Astrocyte of the cerebellum (primary cell): ENCODE measurements at places on chromosomes 1 and 21.

- DNase-seq: no peak
Observed at GRCh38 chr1:159829273-159829634, 2.6 kb downstream of the SLAMF8 start.

- DNase-seq: peak; percentile 64
Observed at GRCh38 chr1:153545067-153546055, at the start of gene S100A4. S100A4 (minus strand) TSS chr1:153545806; CDS start chr1:153544794, 1,012 bp downstream.

DNA sequence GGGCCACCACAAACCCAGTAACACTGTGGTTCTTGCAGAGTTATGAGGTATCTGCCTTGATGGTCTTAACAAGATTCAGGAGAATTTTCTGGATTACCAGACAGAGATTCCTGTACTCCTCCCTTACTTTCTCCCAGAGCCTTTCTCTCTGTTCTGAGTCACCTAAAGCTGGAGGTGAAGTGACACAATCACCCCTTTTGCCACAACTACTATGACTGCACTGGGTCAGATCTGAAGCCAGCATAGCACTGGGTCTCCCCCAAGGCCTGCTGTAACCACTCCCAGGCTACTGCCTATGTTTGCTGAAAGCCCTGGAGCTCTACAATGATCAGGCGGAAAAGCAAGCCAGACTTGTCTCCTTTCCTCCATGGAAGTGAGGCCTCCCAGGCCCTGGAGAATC, 156.7 kb upstream of the NEGR1 start:
- no peak for DNase-seq

DNA sequence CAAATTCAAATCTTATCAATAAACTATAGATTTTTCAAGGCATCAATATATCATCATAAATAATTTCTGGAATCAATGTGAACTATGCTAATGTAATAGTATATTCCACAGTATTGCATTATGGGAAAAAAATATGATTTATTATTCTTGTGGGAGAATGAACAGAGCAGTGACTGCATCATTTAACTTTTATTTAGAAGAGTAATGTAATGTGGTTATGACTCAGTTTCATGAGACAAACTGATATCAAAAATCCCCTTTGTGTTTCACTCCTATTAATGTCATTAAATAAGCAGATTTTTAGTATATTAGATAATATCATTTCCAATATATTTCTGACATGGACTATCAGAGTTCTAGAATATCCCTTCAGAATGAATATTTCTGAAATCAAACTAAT, 187.6 kb downstream of the LRRC40 start:
- DNase-seq: no peak
